SJCRH30 (cell line): ENCODE measurements at places on chromosomes 7 and 10.

- DNase-seq: no peak
These were observed 3.1 kb downstream of the PARD3 start for GRCh38 chr10:34811968-34812514.

GRCh38 chr7:43791-44540, 148.4 kb upstream of the FAM20C start:
- DNase-seq: no peak

- DNase-seq: no peak
These were observed 75.2 kb upstream of the CHST15 start for GRCh38 chr10:124168581-124168980.

GRCh38 chr10:43090188-43090587, 13.3 kb downstream of the RET start:
- no peak for DNase-seq

DNA sequence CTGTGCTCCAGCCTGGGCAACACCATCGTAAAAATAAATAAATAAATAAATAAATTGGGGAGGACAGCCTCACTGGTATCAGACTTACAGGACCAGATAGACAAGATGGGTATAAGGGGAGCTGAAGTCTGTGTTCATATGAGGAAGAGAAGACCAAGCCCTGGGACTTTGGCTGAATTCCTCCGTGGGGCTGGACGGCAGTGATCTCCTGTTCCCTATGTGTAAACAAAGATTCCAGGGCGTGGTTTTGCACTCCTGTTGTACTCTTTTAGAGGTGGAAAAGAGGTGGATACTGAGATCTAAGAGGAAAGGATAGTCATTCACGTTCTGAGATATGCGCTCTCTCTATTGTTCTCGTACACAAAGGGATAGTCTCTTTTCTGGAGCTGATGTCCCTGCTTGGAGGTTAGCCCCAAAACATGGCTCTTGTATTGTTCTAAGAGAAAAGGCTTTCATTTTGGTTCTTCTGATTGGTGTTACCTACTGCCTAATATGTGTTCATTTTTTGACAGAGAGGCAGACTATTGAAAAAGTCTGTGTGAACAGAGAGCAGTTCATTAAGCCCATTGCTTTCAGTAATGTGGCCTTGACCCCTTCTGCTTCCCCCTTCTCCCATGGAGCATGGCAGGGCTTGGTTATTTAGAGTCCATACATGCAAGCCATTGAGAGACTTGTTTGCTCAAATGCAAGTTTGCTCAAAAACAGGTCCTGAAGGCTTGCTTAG, 12.3 kb downstream of the KCTD7 start:
- no peak for DNase-seq

GRCh38 chr7:121301446-121302213, 27.2 kb upstream of the WNT16 start:
- no peak for DNase-seq

- peak; percentile 17 for DNase-seq
These were observed 175.1 kb downstream of the COBL start for GRCh38 chr7:51141451-51142003.

- DNase-seq: no peak
These were observed 5.9 kb downstream of the EBF3 start for GRCh38 chr10:129958148-129958628.

DNA sequence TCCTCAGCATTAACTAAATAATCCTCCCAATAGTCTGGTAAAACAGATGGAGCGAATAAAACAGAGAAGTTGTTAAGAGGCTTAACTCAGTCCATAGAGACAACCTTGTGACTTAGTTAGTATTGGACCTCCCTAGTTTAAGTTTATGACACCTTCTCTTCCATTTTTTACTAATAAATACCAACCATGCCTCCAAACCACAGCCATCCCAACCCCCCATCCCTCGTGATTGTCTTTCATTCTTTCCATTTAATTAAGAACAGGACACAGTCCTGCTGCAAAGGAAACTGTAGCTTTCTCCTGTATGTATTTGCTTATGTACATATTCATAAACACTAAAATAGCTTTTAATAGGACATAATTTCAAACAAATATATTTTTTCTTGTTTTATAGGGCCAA, 238.2 kb downstream of the SEMA3D start:
- no peak for DNase-seq

- DNase-seq: peak; percentile 19
These were observed 236.1 kb upstream of the BMPER start for GRCh38 chr7:33669251-33669670.

DNA sequence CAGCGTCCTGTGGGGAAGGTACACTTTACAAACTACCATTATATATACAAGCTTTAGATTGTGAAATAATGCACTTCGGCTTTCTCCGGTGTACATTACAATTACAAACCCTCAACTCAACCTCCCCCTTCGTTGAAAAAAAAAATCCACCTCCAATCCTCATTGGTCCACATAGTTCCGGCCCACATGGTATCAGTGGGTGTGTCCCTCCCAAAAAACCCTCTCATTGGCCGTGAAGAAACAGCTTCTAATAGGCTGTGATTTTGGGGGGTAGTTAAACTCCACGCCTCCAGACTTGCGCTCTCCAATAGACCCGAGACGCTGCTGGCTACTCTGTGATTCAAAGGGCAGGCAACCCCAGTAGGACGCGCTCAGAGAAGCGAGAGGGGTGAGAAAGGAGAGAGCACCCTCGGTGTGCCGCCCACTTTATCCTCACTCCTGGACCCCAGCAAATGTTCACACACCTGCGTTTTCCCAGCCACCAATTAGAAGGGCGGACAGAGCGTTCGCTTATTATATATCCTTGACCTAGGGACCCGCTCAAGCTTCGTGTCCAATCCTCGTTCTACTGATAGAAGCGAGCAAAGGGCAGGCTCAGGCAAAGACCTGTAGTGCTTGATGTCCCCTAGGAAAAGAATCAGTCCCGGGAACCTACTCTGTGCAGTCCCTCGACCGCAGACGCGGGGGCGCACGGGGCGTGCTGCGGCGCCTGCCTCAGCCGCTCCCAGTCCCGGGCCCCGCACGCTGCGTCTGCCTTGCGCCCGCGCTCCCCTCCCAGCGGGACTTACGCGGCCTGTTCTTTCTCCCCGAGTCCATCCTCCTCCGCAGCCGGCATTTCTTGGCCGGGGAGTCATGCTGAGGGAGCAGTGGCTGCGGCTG, 991 bp downstream of the PANK1 start:
- peak; percentile 88 for DNase-seq

GRCh38 chr7:131948434-131949053, 392.1 kb upstream of the PODXL start:
- peak; percentile 49 for DNase-seq

GRCh38 chr10:84176836-84177474, 3.4 kb downstream of the GPR15LG start:
- no peak for DNase-seq

- DNase-seq: peak; percentile 91
These were observed 214.4 kb upstream of the KIAA1217 start for GRCh38 chr10:23994459-23995046.

- no peak for DNase-seq
These were observed 50.2 kb downstream of the APBB1IP start for GRCh38 chr10:26488344-26488743.

DNA sequence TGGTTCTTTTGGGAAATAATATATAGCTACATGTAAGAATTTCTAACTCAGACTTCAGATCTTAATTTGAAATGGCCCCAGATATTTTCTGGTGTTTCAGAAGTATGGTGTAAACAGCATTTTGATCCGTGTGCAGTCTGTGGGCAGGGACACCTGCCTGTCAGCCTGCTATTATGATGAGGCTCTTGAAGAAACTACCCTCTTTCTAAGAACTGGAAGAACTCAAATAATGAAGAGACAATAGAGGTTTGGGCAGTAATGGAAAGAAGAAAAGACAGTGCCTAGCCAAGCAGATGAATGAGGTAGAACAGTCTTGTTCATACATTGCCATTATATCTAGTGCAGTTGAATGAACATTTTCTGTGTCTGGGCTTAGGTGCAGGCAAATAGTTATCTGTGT, 256.6 kb downstream of the ARHGAP21 start:
- no peak for DNase-seq

DNA sequence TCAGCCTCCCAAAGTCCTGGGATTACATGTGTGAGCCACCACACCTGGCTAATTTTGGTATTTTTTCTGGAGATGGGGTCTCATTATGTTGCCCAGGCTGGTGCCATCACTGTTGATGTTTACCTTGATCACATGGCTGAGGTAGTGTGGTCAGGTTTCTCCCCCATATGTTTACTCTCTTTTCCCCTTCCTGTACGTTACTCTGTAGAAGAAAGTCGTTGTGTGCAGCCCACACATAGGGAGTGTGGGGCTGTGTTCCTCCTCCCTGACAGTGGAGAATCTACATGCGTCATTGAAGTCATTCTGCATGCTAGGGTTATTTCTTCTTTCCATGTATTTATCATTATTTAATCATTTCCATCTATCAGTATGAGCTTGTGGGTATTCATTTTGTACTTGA, 16.3 kb upstream of the ORAI2 start:
- no peak for DNase-seq

- DNase-seq: no peak
These were observed 7.8 kb upstream of the ANKRD2 start for GRCh38 chr10:97564776-97565175.

DNA sequence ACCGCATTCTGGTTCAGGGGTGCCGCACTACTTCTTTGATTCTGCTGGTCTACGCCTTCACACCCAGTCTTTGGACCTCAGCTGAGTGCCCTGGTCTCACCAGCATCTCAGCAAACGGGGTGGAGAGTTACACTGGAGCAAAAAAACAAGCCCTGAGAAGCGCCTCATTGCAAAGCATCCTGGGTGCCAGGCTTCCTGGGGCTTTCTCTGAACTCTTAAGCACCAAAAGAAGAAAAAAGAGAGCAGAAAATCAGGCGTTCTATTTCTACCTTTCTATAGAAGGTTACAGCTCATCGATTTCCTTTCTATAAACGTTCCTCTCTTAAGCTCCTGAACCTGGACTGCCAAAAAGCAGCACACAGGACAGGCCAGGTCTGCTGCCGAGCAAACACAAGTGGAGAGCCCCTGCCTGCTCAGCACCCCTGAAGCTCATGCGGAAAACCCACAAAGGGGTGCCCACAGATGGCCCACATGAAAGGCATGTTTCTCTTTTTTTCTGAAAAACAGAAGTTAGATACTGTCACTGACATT, 217.9 kb downstream of the SFMBT2 start:
- DNase-seq: no peak

- no peak for DNase-seq
These were observed 20.8 kb downstream of the CYTH3 start for GRCh38 chr7:6251653-6252052.

DNA sequence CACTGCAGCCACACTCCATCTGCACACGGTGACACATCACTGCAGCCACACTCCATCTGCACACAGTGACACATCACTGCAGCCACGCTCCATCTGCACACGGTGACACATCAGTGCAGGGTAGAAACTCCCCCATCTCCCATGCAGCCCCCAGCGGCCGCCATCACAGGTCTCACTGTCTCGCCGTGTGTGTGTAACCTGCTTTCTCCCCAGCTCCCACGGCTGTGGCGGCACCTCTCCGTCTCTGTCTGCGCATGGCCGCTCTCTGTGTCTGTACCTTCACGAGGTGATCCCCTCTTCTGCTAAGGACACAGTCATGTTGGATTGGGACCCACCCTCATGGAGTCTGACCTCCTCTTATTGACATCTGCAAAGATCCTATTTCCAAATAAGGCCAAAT, 527.4 kb downstream of the PTPRN2 start:
- no peak for DNase-seq

GRCh38 chr10:22246680-22247391, 29.0 kb upstream of the EBLN1 start:
- no peak for DNase-seq

DNA sequence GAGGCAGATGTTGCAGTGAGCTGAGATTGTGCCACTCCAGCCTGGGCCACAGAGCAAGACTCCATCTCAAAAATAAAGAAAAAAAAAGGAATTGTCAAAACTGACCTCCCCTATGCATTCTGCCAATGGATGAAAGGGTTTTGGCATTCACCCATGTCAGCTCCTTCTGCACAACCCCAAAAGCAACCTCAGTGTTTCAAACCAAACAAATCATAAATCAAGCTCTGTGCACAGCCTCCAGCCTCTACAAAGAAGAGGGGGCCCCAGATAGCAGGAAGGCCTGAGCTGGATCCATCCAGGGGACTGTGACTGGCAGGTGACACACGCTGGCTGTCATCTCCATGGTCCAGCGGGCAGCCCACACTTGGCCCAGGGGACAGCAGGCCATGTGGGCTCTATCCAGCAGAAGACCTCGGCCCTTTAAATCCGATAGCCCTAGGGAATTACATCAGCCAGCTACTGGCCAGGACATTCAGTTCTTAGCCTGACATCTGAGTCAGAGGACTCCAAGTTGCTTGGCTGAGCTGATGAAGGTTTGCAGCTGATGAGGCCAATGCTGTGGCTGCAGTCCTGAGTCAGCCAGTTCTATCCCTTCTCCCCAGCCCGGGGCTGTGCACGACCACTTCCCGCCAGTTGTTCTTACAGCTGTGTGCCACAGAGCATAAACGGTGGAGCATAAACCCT, 52.0 kb upstream of the FIGNL1 start:
- DNase-seq: peak; percentile 45

DNA sequence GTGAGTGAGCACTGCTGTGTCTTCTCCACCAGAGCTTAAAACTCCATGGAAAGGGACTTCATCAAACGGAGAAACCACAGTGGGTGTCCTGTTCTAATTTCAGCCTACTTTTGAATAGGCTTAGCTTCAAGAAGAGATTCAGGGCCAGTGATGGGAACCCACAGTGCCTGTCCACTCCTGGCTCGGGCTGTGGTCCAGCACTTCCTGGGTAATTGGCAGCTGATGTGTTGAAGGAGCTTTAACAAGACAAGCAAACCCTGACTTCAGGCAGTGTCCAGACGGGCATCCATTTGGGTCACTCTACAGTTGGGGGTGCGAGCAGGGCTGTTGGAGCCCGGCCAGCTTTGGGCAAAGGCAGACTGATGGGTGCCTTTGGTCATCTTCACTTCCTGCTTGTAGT, 14.5 kb downstream of the VWC2 start:
- no peak for DNase-seq

- no peak for DNase-seq
These were observed 323.1 kb downstream of the TNS3 start for GRCh38 chr7:47258798-47259197.

GRCh38 chr10:28326516-28327490, 23.9 kb upstream of the MPP7 start:
- peak; percentile 50 for DNase-seq

GRCh38 chr10:64103750-64104470, 582.7 kb downstream of the REEP3 start:
- DNase-seq: no peak

DNA sequence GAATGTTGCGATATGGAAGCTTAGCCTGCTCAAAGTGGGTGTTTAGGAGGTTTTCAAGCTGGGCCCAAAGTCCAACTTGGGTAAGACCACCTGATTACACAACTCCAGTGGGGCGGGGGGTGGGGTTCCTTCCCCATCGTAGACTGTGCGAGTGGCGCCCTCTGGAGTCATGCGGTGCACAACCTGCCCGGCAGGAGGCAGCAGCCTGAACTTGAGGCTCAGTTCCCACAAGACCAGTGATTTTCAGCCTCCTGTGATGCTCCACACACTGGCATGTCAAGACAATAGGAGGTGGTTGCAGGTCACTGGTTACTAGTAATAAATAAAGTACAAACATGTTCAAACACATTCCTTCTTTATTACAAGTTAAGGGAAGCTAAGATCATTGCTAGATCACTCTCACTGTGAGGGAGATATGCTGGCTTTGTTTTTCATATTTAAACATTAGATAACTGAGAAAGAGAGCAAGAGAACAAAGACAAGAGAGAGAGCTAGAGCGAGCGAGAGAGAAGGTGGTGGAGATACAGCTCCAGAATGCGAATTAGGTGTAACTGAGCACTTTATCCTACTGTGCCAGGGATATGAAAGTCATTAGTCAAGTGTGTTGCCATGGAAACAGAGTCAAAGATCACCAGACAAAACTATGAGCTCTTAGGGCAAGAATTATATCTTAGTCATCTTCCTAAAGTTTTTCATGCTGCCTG, 97.4 kb upstream of the BMPER start:
- peak; percentile 33 for DNase-seq
